Thoracic aorta (tissue), 2 donors: ENCODE measurements at places on chromosomes 2 and 18.

DNA sequence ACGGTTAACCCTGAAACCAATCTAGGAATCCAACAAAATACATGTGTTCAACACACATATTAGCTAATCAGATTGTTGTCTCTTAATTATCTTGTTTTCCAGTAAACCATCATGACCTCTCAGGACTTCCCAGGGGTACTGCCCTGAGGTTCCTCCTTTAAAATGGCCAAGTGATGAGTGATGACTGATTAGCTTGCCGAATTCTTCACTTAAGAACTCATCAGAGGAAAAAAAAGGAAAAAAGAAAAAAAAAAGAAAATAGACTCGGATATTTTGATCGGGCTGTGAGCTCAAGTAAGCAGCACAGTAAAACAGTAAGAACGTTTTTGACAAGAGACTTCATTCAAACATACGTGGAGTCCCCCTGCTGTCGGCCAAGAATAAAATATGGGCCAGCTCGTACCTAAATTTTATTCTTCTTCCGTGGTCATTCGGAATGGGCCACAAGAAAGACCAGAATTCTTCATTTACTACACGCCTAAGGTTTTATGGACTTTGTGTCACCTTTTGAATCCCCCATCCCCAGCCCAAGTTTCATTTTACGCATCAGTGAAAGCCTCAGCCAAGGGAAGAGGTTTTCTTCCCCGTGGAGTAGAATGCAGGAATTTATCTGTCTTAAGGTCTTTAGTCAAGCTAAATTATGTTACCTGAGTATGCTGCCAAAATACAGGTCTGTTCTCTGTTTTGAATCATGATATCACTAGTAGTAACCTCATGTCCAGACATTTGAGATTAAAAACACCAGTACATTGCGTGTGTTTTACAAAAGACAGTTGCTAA lies 40.5 kb downstream of the COLEC12 start:
- no peak for DNase-seq

GRCh38 chr2:52881606-52882005 lies 886.0 kb upstream of the CHAC2 start:
- no peak for DNase-seq

DNA sequence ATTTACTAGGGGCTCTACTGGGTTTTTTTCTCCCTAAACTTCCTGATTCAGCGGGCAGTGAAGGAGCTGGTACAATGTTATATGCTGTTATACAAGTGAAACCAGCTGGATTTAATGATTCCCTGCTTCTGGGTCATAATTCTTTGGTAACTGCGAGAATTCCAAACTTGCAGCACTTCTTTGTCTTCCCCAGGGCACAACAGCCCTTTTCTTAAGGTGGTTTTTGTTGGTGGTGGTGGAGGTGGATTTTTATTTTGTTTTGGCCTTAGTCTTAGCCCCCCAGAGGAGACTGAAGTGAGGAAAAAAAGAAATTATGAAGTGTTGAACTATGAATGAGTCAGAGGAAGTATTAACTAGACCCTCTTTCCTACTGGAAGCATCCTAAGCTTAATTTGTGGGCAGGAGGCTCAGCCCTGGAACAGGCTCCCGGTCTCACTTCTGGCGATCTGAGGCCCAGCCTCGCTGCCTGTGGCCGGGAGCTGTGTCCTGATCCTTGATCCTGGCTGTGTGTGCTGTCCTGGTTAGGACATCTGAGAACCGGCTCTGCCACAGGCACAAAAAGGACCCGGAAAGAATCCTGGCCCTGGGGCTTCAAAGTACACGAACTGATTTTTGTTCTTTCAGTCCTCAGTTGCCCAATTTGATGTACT lies 141.9 kb downstream of the LYPD6B start:
- no peak for DNase-seq

DNA sequence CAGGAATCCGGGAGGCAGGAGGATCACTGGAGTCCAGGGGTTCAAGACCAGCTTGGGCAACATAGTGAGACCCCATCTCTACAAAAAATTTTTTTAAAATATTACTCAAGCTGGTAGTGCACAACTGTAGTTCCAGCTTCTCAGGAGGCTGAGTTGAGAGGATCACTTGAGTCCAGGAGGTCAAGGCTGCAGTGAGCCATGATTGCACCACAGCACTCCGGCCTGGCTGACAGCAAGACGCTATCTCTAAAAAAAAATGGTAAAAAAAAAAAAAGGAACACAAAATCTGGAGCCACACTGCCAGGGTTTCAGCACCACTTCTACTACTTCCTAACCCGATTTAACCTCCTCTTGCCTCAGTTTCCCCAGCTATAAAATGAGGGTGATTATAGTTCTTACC lies 57.0 kb downstream of the STEAP3 start:
- no peak for DNase-seq

- DNase-seq, result no peak
Measured at GRCh38 chr2:149410701-149411484, 80.5 kb downstream of the LYPD6 start.

GRCh38 chr2:192536922-192537624 lies 342.3 kb upstream of the TMEFF2 start:
- DNase-seq, result no peak

GRCh38 chr2:119486886-119487285 lies 37.4 kb downstream of the SCTR start:
- no peak for DNase-seq

- DNase-seq, result no peak
Measured at GRCh38 chr18:10661317-10661716, 135.5 kb downstream of the NAPG start.

- DNase-seq, result no peak
Measured at GRCh38 chr2:64781711-64782390, 128.1 kb upstream of the SERTAD2 start.

- DNase-seq, result no peak
Measured at GRCh38 chr2:1798115-1798784, 53.9 kb upstream of the PXDN start.

- DNase-seq, result no peak
Measured at GRCh38 chr2:168210216-168210894, 37.0 kb downstream of the STK39 start.

GRCh38 chr2:73359915-73360697 lies 25.5 kb upstream of the ALMS1 start:
- DNase-seq, result no peak

GRCh38 chr2:62870966-62871365 lies 165.5 kb downstream of the EHBP1 start:
- no peak for DNase-seq

DNA sequence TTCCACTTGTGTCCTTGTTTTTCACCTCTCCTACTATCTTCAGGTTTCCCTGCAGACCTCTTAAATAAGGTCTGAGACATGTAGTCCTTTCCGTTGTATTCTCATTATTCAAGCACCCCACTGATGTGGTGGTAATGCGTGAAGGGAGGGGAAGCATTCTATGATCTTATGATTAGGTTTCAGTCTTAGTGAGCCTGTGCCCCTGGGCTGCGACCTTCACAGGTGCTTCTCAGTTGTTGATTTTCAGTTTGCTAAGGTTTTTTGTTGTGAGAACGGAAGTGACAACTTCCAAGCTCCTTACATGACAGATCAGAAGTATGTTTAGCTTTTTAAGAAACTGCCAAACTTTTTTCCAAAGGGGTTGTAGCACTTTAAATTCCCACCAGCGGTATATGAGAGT lies 41.3 kb downstream of the VPS54 start:
- no peak for DNase-seq
